Stimulated activated CD8-positive, alpha-beta memory T cell treated with anti-CD3 and anti-CD28 coated beads, Interleukin-7, amount 100 ng/mL, for 1 hour (primary cell): ENCODE measurements at places on chromosomes 4 and X.
A peak's percentile ranks its signal among the peaks of the same experiment; 100 is the strongest.

GRCh38 chr4:145183023-145183422 lies 2.6 kb upstream of the OTUD4 start:
- DNase-seq: no peak

GRCh38 chrX:56763556-56764152 lies 34.6 kb downstream of the NBDY start:
- peak; percentile 52 for DNase-seq

DNA sequence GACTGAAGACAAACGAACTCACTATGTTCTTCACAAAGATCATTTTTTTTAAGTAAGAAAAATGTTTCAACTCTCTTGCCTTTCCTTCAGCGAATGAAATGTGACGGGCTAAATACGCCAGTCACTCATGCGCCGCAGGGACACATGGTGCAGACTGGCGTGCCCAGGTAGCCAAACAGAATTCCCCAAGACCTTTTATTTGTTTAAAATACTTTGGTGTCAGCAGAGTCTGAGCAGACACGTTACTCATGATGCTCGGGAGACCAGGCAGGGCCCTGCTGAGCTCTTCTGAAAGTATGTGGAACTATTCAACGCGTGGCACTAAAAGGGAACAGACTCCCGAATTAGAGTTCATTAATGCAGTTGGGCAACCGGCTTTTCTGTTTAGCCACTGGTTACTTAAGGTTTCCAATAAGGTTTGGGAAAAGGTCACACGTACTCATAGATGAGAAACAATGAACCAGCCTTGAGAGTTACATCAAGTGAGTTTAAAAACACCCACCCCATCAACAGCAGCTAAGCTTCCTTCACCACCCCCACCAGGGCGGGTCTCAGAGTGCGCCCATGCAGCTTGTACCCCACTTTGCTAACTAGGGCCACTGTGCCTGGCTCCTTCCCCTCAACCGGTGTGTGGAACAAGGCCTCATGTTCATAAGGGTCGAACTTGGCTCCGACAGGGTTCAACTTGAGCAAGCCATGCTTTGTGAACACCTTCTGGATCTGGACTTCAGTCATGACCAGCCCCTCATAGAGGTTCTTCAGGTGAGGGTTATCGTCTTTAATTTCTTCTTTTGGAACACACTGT lies 7.3 kb downstream of the GRPEL1 start:
- no peak for DNase-seq

- no peak for DNase-seq
Observed at GRCh38 chrX:68490644-68491043, 8.2 kb upstream of the YIPF6 start.

DNA sequence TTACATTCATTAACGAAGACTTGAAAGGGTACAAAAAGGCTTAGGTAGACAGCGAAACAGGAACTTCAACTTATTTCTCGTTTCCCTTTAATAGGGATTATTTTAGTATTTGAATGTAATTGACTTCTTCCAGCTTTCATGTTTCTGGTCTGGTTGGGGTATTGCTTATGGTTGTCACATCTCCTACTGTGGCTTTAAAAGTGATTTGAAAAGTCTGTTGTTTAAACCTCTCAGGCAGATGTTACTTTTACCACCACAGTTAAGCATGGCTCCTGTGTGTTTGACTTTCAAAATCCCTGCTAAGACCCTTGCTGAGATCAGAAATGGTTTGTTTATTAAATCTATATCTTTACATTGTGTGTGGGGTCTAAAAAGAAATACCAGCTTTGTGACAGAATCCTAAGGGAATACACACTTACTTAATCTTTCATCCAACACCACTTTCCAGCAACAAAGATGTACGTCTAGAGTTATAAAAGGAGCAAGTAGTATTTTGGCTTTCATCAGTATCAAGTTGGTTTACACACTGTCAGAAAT lies 661.2 kb downstream of the FAT4 start:
- no peak for DNase-seq

DNA sequence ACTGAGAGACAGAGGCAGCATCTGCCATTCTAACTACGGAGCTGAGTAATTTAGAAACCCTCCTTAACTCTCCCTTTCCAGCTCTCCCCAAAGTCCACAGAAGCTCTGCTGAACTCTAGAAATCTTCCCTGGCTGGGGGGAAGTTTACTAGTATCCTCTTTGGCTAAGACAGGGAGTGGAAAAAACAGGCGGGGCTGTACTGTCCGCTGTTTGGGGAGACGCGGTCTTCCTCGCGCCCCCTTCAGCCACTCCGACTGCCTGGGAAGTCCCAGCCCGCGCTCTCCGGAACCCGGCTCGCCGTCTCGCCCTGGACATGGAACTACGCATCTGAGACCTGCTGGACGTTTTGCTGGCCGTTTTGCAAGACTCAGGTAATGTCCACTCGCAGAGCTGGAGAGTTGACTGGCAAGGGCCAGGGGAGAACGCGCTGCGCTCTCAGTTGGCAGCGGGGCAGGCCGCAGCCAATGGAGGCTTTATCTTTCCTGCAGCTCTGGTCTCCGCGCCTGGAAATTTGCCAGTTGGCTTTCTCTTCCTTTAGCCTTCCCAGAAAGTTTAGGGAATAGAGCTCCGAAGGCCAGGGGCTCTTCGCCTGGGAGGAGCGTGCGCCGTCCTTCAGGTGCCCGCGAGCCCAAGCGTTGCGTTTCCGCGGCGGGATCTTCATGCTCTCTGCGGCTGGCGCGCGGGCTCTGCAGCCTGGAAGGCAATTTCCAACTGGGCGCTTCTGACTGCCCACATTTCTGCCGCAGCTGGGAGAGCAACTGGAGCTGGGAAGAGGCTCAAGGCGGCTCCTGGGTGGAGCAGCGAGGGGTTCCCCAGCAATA lies 892 bp downstream of the IL1RAPL2 start:
- no peak for DNase-seq

GRCh38 chr4:41507291-41507947 lies 30.5 kb upstream of the LIMCH1 start:
- no peak for DNase-seq

GRCh38 chr4:54548098-54548620 lies 109.6 kb upstream of the KIT start:
- DNase-seq: no peak

GRCh38 chr4:108255203-108255747 lies 86.5 kb upstream of the LEF1 start:
- DNase-seq: no peak

DNA sequence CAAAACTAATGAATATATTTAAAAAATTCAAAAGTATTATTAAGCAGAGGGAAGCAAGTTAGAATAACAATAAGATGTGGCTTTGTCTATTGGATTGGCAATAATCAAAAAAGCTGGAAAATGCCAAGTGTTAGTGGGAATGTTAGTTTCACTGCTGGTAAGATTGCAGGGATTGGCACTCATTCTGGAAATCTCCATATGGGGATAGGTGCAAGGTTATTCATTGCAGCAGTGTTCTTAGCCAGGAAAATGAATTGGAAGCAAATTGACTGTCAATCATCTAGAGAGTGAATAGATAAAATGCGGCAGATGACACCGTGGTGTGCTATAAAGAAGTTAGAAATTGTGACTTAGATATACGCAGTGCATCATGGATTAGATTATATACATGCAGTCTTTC lies 1615.5 kb upstream of the PCDH7 start:
- DNase-seq: no peak

GRCh38 chrX:1912193-1912592 lies 297.3 kb downstream of the ASMT start:
- no peak for DNase-seq

DNA sequence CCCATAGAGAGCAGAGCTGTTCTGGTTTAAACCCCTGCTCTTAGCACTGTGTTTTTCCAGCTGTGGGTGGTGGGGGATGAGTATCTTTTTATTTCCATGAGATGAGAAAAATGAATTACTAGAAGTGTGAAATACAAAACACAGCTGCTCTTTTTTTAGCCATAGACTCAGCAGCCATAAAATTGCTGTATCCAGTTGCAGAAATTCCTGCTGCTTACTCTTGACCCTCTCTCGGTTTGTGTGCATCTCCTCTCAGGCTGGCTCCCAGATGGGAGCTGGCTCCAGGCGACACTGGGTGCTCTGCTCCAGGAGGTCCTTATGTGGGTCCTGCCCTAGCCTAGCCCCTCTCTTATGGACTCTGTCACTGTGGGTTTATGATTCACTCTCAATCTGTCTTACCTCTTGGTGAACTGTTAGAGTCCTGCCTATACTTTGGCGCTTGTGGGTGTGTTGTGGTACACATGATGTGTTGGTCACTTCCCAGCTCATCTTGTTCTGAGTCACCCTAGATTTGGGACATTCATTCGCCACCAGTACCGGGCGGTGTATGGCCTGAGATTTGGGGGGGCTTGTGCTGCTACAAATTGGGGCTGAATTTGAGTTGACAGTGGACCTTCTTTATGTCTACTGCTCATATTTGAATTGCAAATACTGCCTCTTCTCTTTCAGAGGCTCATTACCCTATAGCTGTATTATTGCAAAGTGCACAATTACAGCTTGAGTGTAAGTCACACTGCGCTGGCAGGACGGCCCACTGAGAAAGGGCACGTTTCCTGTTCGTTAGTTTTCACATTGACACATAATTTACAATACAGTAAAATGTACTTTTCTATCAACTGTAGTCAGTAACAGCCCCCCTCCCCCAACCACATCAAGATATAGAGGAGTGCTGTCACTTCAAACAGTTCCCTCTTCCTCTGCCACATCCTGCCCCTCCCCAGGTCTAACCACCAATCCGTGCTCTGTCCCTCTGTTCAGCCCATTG lies 46.9 kb upstream of the MSANTD1 start:
- peak; percentile 41 for DNase-seq

DNA sequence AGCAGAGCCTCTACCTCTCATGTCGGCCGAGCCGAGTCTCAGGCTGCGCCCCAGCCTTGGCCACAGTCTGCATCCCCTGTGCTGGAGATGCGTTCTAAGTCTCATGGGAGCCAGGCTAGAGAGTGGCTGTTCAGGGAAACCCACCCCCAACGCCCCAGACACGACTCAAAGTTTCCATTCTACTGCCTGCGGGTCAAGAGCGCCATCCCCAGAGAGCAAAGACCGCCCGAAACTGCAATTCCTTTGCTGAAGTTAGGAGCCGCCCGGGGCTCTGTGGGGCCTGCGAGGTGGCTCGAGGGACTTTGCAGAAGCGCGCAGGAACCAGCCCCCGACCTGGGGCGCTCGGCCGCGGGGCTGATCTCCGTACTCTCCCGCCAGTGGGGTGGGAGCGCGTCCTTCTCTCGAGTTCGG lies 10.0 kb upstream of the ELF4 start:
- no peak for DNase-seq

DNA sequence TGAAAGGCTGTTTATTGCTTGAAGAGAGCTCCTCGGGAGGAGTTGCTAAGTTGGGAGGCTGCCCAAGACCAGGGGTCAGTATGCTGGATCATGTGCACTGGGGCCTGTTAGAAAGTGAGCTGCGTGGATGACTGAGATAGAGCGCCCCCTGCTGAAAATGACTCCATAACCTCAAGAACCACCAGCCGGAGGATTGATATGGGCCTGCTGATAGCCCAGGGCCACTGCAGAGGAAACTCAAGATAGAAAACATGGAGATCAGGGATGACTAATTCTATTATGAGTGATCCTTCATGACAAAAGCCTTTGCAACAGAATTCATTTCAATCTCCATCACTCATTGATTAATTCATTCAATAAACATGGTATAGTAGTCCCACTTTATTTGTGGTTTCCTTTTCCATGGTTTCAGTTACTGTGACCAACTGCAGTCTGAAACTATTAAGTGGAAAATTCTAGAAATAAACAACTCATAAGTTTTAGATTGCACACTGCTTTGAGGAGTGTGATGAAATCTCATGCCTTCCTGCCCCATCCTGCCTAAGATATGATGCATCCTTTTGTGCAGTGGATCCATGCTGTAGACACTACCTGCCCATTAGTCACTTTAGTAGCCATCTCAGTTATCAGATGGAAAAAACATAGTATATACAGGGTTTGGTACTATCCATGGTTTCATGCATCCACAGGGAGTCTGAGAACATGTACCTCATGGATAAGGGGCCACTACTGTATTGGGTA lies 126.7 kb upstream of the MBNL3 start:
- no peak for DNase-seq

GRCh38 chr4:61872983-61873382 lies 672.9 kb downstream of the ADGRL3 start:
- DNase-seq: no peak

DNA sequence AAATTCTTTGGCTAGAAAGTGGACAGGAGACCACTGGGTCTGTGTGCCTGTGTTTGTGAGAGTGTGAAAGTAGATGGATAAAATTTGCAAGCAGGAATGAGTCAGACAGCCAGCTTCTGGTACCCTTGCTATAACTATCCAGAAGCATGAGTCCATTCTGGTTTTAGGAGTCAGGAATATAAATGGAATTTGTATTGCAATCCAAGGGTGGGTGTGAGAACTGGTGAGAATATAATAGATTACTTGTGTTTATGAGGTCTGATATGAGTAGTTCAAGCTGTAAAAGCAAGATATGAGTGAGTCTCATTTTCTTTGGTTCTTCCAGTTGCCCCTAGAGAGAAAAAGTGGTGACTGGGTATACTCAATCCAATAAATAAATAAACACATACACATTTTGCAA lies 212.7 kb upstream of the TAPT1 start:
- no peak for DNase-seq

DNA sequence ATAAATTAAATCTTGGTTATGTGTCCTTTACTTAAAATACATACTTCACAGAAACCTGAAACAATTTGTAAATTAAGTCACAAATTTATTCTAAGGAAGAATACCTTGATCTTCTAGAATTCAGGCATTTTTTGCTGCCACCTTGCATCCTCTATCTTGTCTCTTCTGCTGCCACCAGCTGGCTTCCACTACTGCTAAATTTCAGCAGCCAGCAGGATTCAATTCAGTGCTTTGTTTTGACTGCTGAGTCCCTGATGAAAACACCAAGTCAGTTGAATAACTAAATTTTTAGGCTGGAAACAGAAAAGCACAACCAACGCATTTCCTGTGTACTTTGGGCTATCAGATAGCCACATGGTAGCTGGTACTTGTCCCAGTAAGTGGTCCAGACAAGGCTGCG lies 2.4 kb upstream of the MBTPS2 start:
- no peak for DNase-seq

GRCh38 chrX:18884916-18885315 lies 99.0 kb downstream of the PHKA2 start:
- DNase-seq: no peak

- DNase-seq: no peak
Observed at GRCh38 chr4:183728223-183729068, 69.4 kb downstream of the TRAPPC11 start.

DNA sequence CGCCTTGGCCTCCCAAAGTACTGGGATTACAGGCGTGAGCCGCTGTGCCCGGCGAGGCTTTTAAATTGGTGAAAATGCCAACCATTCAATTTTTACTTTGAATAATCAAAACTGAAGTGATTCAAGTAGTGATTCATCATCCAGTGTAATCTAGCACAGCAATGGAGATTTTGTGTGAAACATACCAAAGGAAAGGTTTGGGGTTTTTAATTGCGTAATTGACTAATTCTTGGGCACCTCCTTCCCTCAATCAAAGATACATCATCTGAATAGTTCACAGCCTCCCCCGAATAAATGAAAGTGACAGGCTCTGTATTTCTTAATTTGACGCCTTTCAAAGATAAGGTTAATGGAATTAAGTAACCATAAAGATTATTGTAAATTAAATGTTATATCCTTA lies 69.0 kb downstream of the DMD start:
- no peak for DNase-seq
